ENCODE measurements at places on chromosomes 3 and 15.
A peak's percentile ranks its signal among the peaks of the same experiment; 100 is the strongest.

GRCh38 chr3:152348436-152349177 is 79.9 kb downstream of the MBNL1 start:
- no peak for DNase-seq

DNA sequence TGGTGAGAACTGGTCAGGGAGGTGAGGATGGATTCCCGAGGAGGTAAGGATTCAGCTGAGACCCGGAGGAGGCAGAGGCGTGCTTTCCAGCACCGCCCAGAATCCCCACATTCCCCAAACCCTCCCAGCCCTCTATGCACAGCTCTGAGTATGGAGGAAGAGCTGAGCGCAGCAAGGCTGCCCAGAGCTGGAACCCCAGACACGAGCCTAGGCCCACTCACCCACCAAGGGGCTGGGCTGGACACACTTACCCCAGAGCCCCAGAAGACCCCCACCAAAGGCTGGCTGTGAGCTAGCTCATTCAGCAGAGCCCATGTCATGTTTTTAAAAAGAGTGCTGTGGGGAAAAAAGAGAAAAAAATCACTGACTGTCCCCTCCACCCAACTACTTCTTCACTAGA is 271.5 kb downstream of the XXYLT1 start:
- no peak for DNase-seq

DNA sequence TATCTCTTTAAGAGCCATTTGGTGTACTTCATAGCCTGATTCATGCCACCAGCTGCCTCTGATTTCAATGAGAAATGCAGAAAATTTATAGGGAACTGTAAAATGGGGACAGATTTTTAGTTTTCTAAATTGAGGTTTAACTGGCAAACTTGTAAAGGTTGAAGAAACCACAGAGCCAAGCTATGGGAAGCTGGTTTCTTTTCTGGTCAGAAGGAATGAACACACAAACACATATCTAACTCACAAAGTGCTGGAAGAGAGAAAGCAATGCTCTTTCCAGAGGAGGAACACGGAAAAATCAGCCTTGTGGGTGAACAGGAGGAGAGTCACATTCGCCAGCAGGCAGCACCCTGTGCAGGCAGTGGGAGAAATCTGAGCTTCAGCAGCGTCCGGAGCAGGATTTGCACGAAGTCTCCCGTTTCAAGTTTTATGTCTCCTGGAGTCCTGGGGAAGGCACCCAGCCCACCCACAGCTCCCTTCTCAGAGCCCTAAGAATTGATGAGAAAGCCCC is 481 bp downstream of the MASP1 start:
- DNase-seq, result no peak

GRCh38 chr3:111668888-111669488 is 73.8 kb upstream of the ZBED2 start:
- DNase-seq, result peak; percentile 76

GRCh38 chr15:83285979-83286553 is 1.6 kb upstream of the BNC1 start:
- DNase-seq, result no peak

DNA sequence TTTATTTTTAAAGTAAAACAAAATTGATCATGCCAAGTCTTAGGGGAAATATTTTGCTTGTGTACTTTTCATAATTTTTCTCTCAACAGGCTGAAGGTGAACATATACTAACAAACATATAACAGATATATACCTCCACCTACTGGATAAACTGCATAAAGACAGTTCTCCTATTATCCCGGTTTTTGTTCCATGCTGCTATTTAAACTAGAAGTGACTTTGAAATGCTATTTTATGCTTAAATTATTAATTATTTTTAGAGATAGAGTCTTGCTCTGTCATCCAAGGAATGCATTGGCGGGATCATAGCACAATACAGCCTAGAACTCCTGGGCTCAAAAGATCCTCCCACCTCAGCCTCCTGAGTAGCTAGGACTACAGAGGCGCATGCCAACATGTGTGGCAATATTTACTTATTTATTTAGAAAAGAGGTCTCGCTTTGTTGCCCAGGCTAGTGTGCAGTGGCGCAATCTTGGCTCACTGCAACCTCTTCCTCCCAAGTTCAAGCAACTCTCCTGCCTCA is 49.8 kb downstream of the ST3GAL6 start:
- peak; percentile 76 for DNase-seq

DNA sequence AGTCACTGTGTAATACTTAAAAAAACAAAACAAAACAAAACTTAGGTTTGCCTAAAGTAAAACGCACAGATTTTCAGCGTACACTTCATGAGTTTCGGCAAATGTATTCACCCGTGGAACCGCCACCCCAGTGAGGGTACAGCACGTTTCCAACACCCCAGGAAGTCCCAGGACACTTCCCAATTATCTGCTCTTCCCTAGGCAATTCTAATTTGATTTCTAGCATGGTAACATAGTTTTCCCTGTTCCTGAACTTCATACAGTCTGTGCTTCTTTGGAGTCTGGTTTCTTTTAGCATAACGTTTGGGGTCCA is 497 bp upstream of the CLASP2 start:
- DNase-seq, result no peak

DNA sequence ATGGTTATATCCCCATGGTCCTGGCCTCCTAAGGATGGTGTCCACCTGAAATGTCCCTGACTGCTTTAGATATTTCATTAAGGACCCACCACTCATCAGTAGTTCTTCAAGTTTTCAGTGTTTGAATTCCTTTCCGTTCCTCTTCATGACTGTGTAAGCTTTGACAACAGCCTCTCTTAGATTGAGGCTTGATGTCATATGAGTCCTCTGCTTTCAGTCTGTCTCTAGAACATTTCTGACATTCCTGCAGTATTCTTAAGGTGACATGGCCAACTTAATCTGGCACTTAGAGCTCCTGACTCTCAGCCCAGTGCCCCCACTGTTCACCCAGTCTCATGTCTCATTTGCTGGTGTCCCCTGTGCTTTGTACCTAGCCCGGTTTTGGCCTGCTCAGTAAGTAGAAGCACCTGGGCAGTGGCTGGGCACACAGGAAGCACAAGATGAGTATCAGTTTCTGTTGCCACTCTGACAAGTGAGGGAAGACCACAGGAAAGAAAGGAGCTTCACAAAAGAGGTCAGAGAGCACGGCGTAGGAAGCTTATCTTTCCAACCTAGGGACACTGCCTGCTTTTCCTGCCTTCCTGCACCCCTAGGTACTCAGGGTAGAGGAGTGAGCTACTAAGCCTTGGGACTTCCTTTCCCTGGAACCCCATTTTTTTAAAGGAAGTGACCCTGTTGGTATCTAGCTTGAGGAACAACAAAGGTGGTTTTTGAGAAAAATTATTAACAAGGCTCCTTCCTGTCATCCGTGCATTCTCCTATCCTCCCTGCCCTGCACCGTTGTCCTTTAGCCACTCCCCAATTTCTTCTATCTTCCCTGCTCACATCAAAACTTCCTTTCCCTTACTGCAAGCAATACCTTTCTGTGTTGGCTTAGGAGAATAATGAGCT is 103.1 kb downstream of the KLHL25 start:
- DNase-seq, result no peak

- DNase-seq, result no peak
Observed at GRCh38 chr3:113286524-113286923, 75.2 kb downstream of the BOC start.

DNA sequence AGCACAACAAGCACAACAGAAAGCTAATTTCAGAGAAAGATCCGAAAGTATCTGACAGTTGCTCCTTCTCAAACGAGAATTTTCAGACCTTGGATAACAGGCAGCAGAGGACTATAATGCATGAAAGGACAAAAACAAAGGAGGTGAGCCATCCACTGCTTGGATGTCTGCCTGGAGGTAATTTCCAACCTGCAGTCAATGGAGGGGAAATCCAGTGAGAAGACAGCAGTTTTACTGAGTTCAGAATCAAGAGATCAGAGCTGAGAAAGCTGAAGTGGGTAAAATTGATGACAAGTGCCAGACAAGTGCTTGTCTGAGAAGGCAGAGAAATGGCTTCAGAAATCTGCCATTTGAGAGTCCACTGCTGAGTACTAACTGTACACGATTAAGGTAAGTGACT is 22.1 kb downstream of the UBE3A start:
- DNase-seq, result no peak

- DNase-seq, result no peak
Observed at GRCh38 chr3:102105193-102105592, 255.9 kb downstream of the NFKBIZ start.

GRCh38 chr3:143810953-143811265 is 37.4 kb downstream of the SLC9A9 start:
- DNase-seq, result no peak

DNA sequence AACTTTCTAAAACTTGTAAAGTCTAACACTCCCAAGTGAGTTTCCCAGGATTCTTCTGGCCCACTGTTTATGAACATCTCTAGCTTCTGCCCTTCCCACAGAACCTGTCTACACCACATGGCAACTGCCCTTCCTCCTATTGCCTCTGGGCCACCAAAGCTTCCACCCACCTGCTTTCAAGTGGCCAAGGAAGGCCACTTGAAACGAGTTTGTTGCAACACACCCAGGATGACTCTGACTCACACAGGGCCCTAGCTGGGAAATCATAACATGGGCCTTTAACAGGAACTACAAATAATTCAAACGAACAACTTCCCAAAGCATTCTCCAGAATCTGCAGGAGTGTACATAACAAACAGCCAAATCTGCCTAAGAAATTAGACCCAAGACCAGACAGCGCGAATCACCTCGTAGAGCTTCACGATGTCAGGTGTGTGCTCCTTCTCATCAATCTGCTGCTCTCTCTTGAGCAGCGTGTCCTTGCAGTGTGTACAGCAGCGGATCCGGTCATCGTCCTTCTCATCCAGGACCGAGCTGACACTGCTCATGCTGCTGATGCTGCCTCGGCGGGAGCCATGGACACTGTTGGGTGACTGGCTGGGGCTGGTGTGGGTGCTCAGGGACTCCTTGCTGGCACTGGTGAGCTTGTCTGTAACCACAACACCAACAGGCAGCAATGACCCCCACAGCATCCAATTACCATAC is 16.8 kb downstream of the RBSN start:
- no peak for DNase-seq

DNA sequence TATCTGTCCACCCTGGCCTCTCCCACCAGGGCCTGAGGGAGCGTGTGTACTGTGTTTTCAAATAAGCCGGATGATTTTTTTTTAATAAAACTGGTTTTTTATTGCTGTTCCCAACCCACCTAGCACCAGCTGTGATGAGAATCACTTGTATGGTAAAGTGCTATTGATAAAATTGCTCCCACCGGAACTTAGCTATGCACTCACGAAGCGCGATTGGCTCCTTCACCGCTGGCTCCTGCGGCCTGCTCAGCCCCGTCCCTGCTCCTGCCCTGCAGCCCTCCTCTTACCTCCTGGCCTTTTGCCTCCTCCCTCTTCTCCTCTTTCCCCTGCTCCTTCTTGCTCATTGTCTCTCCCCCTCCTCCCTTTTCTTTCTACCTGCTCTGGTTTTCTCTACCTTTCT is 183.7 kb downstream of the TLE3 start:
- no peak for DNase-seq

- no peak for DNase-seq
Observed at GRCh38 chr3:42732829-42733459, 30.3 kb upstream of the HHATL start.

GRCh38 chr15:87805117-87805820 is 451.3 kb downstream of the NTRK3 start:
- DNase-seq, result no peak

DNA sequence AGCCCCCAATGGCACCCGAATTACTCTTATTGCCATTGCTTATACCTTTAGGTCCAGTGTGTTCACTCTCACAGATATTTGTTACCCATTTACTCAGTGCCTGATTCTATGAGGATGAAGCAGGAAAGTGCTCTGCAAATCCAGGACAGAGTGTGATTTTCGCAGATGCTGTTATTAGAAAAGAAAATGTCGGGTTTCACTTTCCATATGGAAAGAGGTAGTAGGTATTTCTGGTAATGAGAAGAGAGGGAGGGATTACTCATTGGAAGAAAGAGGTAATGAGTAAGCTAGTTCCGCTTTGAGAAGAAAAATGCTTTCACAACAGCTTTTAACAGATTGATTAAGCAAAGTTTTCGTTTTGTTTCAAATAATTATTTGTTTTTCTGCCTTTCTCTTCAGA is 336.3 kb upstream of the CFAP20DC start:
- no peak for DNase-seq

DNA sequence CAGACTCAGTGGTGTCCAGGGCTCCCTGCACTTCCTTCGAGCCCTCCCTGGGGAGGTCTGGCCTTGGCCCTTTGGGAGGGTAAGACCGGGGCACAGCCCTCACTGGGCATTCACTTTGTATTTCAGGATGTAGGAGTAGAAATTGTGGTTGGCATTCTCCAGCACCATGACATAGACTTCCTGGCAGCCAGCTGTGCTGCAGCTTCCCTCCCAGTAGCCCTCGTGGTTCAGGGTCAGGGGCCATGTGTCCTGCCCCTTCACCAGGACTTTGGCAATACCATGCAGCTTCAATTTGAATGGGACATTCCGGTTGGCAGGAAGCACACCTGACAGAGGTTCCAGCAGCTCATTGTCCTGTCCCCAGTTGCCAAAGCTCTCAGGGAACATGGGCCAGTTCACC is 47.3 kb downstream of the KY start:
- no peak for DNase-seq

GRCh38 chr3:43866529-43867353 is 176.0 kb downstream of the ABHD5 start:
- DNase-seq, result no peak

DNA sequence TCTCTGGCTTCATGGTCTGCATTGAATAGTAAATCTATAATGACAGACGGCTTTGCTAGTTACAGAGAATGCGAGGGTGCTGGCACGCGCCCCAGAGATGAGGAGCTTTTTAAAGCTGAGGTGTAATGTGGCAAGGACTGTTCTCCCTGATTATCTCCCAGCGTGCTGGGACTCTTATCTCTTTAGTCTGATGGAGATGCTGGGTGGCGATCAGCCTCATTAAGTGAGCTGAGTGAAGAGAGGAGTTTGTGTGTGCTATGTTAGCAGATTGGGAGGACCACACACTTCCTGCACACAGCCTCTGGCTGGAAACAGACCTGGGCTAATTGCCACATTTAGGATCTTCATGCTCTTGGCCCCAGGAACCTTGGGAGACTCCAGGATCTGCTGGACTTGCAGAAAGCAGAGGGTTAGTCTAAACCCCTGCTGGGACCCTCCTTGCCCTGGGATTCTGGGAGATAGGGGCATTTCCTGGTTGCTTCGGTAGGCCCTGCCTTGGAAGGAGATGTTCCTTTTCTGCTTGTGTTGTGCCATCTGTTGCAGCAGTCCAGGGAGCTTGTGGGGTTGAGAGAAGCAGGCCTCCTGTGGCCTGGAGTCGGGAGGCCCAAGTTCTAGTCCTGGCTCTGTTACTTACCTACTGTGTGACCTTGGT is 15.0 kb downstream of the PDIA5 start:
- DNase-seq, result no peak

- DNase-seq, result no peak
Observed at GRCh38 chr3:106703524-106703923, 673.7 kb upstream of the CCDC54 start.

GRCh38 chr3:32901005-32901932 is 50.2 kb upstream of the CCR4 start:
- DNase-seq, result no peak

DNA sequence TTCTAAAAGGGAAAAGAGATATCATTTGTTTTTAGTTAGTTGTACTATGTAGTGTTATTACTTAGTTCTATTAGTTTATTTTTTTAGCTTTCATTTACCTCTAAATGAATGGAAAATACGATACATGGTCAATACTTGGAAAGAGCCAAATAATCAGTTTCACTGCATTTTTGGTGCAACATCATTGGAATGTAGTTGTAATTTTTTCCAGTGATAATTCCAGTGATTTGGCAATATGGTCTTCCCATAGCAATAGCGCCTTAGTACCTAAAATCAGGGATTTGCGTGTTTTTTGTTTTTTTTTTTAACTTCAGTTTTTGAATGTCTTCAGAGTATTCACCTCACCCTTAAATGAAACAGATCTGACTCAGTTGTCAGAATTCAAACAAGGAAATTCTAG is 41.8 kb downstream of the RAB8B start:
- no peak for DNase-seq
